Esophagus squamous epithelium (tissue), 5 donors: ENCODE measurements at places on chromosomes 2 and 18. TPM values are rescaled to one million over a fixed set of nuclear protein-coding genes. Genes with fewer than 3 reads are reported as not detected.

The C1D gene
- 28.6 TPM for total RNA-seq

The LBH gene
- total RNA-seq = 16.7 TPM

The NYAP2 gene
- not detected for total RNA-seq

The NLRC4 gene
- 0.91 TPM for total RNA-seq

The EVX2 gene
- total RNA-seq = not detected

The POTEC gene
- total RNA-seq = not detected

The ARHGEF33 gene
- 0.04 TPM for total RNA-seq

The AOX1 gene
- total RNA-seq = 69.4 TPM

The DSG2 gene
- 7.3 TPM for total RNA-seq

DNA sequence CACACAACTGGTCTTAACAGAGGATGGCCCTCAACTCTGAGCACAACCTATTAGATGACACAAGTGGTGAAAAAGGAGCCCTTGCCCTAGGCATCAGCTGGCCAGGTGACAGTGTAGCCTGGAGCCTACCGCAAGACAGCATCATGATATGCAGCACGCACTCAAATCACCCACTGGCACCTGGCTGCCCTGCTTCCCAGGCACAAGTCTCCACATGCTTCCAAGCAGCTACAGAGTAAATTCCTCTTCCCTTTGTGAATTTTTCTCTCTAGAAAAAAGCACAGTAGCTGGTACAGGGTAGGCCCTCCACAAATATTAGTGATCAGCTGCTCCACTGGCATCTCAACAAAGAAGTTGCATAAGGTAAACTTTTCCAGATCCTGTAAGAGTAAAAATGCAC lies 6.0 kb downstream of the FBXO15 start:
- no peak for DNase-seq

- DNase-seq = no peak
Measured at GRCh38 chr18:63970809-63971205, 926 bp downstream of the SERPINB8 start.

DNA sequence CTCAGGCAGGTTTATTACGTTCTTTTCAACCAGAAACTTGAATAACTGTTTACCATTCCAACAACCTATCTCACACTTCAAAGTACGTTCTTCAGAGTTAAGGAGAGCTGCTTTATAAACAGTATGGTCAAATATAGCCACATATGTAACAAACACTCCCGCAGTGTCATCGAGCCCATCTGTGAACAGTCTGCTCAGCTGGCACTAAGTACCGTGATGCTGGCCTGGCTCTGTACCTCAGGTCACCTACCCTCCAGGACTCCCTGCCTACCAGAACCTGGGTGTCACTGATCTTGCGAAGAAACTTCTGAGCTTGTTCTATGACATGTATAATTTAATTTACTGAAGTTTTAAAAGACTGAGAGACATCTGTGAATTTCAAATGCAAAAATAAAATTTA lies 71.4 kb downstream of the SEPTIN10 start:
- no peak for DNase-seq

GRCh38 chr18:38301621-38302020 lies 736.0 kb upstream of the CELF4 start:
- no peak for DNase-seq

GRCh38 chr2:216923706-216924105 lies 63.8 kb upstream of the TNP1 start:
- no peak for DNase-seq

GRCh38 chr2:108625828-108626195 lies 91.5 kb downstream of the LIMS1 start:
- no peak for DNase-seq

- DNase-seq = no peak
Measured at GRCh38 chr2:45483997-45484396, 127.1 kb downstream of the SRBD1 start.

GRCh38 chr2:14633461-14634181 lies 1.1 kb downstream of the LRATD1 start:
- DNase-seq = no peak

- no peak for DNase-seq
Measured at GRCh38 chr2:20515290-20516220, 68.7 kb downstream of the RHOB start.

DNA sequence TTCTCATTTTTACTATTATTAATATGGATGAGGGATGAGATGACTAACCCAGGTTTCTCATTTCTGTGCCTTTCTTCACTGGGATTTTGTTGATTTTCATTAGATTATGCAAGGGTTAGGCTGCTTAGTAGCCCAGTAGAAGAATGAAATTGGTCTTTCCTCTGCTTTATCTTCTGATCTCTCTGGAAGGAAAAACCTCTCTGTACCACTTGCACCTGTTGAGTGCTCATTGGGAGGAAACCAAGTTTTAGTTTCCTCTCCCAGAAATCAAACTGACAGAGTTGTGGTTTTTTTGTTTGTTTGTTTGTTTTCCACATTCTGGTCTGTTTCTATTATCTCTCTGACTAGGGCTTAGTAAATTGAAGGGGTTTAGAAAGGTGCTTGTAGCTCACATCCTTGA lies 60.8 kb downstream of the KIAA1328 start:
- no peak for DNase-seq

DNA sequence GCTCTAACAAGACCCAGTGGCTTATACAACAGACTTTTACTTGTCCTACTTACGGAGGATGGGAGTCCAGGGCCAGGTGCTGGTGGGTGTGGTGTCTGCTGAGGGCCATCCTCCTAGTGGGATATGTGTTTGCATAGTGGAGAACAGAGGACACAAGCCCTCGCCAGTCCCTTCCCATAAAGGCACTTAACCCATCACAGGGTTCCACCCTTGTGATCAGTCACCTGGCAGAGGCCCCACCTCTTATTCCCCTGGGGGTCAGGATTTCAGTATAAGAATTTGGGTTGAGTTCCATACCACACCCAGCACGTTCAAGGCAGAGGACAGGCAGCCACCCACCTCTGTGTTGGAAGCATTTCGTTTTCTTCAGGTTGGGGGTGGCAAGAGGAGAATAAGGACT lies 259.0 kb downstream of the AGAP1 start:
- DNase-seq = no peak

- DNase-seq = no peak
Measured at GRCh38 chr2:19609266-19609665, 250.8 kb upstream of the OSR1 start.

- no peak for DNase-seq
Measured at GRCh38 chr18:49031511-49032188, 80.9 kb upstream of the SMAD7 start.

DNA sequence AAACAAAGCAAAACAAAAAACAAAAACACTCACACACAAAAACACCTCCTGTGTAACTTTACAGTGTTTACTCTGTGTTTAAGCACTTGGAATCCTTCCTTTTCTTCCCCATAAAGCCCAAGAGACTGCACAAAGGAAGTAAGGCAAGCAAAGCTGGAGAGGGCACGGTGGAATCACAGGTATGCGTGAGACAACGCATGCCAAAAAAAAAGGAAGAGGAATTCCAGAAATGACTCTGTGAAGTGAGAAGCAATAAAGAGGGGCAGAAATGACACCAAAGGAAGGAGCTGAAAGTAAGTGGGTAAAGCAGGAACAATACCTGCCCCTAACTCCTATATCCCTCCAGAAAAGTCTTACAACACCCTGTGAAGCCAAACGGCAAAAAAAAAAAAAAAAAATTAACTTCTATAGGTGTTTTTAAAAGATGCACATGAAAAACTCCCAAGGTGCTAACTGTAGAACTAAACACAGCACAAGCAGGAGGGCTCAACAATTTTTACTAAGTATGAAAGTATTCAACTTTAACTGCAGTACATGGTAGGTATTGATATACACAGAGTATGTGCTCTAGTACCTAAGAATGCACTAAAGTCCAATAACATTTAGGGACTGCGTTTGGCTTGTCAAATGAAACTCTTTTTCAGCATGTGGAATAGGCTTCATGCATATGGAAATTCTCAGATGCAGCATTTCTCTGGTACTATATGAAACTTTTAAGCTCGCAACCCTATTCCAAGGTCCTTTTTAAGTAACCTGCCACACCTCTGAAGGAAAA lies 9.1 kb downstream of the RND3 start:
- no peak for DNase-seq

DNA sequence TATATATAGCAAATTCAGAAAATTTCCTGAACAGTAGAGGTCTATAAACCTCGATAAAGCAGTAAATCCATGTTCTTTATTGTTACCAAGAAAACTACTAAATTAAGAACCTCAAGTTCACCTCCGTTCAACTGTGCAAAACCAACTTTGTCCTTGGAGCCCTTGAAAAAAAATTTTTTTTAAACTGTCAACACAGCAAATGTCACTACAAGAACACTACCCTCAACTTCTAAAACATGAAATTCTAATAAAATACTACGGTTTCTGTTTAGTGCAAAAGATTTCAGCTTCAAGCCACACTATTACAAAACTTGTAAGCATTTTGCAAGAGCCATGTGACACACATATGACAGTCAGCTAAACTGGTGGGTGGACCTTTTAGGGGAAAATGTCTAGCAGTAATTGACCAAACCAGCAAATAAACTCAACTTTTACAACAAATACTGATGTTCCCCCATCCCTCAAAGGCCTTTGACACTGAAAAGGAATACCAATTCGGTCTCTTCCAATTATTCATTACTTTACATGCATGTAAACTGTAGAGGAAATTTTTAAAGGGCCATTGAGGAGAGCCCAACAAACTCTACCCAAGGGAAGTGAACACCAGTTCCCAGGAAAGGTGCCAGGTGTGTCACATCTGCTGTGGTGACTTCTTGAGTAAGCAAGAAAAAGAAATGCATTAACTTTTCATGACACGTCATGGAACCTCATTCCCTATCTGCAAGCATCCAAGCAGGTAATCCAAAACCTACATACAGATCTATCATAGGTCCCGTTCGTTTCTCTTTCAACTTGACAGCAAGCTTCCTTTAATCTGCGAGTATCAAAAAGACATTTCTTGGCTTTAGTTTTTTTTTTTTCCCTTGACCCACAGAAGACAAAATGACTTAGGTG lies 1.4 kb downstream of the RAB1A start:
- DNase-seq = no peak

GRCh38 chr18:37967261-37967660 lies 401.7 kb upstream of the CELF4 start:
- no peak for DNase-seq

DNA sequence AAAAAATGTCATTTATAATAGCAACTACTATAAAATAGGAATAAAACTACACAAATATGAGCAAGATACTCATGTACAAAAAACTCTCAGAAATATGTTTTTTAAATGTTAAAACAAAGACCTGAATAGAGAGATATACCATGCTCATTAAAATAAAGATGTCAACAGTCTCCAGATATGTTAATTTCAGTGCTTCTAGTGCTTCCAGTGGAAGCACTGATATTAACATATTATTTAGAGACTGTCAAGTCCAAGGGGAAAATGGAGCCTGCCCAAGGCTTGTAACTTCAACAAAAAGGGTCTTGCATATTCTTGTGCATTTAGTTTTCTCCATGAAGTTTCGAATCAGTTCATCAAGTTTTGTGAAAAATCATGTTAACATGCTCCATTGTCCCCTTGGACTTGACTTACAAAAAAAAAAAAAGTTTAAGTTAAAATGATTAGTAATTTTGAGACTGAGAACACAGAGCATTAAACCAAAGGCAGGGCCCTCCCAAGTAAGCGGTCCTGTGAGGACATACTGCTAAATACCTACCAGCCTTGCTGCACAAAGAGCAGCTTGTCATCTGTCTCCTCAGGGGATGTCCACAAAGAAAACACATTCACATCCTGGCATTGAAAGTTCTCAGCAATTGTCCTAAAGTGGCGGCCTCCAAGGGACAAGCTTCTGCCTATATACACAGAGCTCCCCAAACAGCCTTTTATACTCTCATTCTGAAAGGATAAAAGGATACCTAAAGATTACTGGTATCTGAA lies 501.9 kb upstream of the CHAC2 start:
- DNase-seq = no peak

DNA sequence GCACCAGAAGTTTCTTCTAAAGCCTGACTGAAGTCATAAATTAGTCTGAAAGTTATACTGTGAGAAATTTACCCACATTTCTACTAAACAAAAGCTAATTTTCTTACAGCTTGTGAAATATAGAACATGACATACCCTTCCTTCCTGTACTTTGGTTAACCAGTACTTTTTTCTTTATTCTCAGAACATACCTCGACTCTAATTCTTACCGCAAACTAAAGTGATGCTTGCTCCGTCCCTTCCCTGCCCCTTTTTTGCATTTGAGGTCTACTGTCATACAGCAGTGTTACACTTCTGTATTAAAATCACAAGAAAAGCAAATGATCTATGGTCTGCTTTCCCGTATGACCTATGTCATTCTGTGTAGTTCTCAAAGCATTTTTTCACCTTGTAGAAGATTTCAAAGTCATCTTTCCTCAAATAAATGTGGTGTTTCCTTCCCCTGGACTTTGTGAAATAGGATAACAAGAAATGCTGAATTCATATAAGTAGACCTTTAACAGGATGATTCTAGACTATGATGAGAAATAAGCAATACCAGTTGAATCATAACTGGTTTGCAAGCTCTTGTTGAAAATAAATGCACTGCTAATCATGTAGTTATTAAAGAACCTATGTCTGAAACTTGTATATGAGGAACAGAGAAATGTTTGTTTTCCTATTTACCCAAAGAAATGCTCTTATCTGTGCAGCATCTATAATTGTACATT lies 30.4 kb downstream of the CYTIP start:
- DNase-seq = no peak

DNA sequence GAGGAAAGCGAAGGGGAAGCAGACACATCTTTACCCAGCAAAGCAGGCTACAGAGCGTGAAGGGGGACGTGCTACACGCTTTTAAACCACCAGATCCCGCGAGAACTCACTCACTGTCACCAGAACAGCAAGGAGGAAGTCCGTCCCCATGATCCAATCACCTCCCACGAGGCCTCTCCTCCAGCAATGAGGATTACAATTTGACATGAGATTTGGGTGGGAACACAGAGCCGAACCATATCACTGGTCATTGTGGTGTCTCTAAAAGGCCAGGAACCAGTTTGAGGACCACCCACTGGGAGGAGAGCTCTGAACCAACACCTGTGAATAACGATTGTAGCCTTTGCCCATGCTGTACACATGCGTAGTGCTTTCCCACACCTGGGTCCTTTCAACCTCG lies 116.6 kb upstream of the FAM136A start:
- no peak for DNase-seq

DNA sequence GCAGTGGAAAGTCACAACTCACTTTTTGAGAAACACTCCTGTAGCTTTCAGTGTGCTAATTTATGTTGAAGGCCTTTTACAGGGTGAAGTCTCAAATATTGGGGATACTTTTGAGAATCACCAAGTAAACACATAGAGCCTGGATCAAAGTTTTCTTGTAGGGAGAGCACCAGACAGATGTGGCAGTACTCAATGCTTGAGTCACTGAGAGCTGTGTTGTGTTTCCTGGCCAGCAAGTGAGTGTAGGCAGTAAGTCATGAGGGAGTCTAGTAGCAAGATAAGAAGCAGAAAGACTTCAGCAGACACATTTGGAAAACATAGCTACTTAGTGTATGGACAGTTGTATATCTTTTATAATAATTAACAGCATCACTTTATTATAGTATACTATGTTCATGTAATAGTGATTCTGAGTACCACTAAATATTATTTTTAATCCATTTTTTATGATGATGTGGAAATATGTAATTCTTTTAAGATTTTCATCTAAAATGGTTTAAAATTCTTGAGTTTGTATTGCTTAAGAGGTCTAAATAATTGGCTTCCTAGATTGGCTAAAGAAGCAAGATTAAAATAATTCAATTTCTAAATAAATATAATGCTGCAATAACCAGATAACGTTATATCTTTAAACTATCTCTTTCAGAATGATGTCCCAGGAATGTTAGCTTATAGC lies 12.8 kb downstream of the PSMD1 start:
- no peak for DNase-seq
